ENCODE measurements at places on chromosomes 2 and 18. TPM values are rescaled to one million over a fixed set of nuclear protein-coding genes. Genes with fewer than 3 reads are reported as not detected.

DNA sequence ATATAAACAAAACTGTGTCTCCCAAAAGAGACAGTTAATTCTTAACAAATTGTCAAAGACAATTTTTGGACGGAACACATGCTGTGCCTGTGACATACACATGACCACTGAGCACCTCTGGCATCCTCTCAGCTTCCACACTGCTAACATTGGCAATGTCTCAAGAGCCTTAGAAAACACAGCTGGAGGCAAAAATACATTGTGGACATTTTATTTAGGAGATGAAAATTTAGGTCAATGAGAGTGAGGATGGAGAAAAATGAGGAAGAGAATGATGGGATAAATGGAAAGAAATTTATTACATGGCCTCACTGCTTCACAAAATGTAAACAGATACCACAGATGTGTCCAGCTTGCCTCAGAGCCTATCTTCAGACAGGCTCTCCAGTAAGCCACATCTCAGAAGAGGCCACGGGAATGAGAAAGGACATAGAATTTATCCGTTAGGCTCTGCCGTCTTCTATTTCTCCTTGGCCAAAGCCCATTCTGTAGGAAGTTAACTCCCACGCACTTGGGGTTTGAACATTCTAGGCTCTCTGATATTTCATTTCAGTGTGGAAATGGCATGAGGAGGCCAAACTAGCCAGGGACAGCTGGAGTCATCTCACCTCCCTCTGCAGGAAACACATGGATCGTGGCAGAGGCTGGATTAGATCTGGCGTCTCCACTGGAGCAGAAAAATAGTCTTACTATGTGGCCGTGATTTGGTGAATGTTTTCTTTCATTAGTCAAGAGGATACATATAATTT lies 519.4 kb upstream of the DSEL start:
- H3K4me1 ChIP-seq: no peaks in the 10 kb centered on the region
- no peaks in the 10 kb centered on the region for H3K36me3 ChIP-seq
- no peaks in the 10 kb centered on the region for H3K27me3 ChIP-seq
- DNase-seq: no peak
- no peak overlapping the region for H3K27ac ChIP-seq
- no peak overlapping the region for H3K4me3 ChIP-seq

DNA sequence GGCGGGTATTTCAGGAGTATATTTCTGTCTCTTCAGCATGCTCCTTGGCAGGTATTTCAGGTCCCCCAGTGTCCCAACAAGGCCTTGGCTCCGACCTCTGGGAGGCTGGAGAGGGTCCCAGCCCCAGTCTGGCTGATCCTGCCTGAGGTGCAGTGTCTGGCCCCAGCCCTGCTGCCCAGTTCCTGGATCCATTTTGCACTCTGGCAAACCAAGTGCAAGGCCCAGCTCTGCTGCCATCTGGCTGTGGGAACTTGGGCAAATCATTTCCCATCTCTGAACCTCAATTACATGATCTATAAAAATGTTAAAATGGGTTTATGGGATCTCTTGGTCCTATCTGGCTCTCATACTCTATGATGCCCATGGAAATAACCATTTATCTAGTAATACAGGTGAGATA lies 63.6 kb downstream of the ZBTB7C start:
- peaks cover 10% of the 10 kb centered on the region for H3K4me1 ChIP-seq
- no peak overlapping the region for H3K27ac ChIP-seq
- no peaks in the 10 kb centered on the region for H3K27me3 ChIP-seq
- no peak overlapping the region for H3K4me3 ChIP-seq
- H3K36me3 ChIP-seq: no peaks in the 10 kb centered on the region

DNA sequence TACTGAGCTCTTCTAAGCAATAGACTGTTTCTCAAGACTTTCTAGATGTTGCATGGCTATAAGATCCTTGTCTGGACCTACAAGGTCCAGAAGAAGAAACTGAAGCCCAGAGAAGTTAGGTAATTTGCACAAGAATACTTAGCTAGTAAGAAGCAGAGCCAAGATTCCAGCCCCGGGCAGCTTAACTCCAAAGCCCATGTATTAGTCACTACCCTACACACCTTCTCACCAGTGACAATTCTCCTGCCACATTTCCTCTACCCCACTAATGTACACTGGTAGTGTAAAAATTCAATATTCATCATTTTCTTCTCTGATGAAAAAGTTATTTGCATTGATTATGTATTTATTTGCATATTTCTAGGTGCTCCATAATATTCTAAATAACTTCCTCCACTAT lies 95.5 kb upstream of the CREB1 start:
- no peak for DNase-seq
- H3K4me3 ChIP-seq: no peak overlapping the region
- H3K4me1 ChIP-seq: peaks cover 6% of the 10 kb centered on the region
- no peak overlapping the region for H3K27ac ChIP-seq
- H3K27me3 ChIP-seq: no peaks in the 10 kb centered on the region

MOGAT1 gene
- total RNA-seq: not detected

- H3K27me3 ChIP-seq: no peaks in the 10 kb centered on the region
- H3K27ac ChIP-seq: peak overlapping the region; percentile 84
These were observed 64.2 kb downstream of the RBMS1 start for GRCh38 chr2:160429248-160430000.

DNA sequence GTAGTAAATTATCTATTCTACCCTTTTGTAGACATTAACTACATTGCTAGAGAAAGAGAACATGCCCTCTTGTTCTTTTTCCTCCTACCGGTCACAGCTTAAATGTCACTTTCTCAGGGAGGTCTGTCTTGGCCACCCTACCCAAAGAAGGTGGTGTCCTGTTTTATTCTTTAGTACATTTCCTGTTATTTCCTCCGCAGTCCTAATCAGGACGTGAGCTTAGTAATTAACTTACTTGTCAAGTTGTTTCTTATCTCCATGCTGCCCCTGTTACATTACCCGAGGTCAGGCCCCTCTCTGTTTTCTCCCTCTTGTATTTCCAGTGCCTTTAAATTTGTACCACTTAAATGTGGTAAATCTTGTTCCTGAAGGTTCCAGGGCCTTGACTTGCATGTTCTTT lies 73.7 kb upstream of the RMDN2 start:
- no peak overlapping the region for H3K4me3 ChIP-seq
- no peaks in the 10 kb centered on the region for H3K36me3 ChIP-seq
- no peaks in the 10 kb centered on the region for H3K27me3 ChIP-seq
- no peak overlapping the region for H3K27ac ChIP-seq
- peaks cover 34% of the 10 kb centered on the region for H3K4me1 ChIP-seq

DNA sequence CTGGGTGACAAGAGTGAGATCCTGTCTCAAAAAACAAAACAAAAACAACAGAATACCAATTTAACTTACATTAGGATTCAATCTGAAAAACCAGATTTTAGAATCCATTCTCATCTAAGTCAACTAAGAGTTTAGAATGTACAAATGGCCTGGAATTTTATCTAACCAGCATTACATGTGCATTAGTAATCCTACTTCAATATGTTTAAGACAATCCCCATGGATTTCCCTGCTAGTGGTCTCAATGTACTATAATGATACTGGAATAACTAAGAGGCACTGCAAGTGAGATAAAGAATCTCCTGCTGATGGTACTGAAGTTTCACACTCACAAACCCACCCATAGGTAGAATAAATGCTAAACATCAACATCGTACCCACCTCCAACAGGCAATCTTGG lies 53.9 kb upstream of the DNER start:
- DNase-seq: no peak
- peaks cover 49% of the 10 kb centered on the region for H3K36me3 ChIP-seq
- no peaks in the 10 kb centered on the region for H3K4me1 ChIP-seq
- H3K27me3 ChIP-seq: no peaks in the 10 kb centered on the region

CMPK2 gene
- total RNA-seq: 5.3 TPM

DNA sequence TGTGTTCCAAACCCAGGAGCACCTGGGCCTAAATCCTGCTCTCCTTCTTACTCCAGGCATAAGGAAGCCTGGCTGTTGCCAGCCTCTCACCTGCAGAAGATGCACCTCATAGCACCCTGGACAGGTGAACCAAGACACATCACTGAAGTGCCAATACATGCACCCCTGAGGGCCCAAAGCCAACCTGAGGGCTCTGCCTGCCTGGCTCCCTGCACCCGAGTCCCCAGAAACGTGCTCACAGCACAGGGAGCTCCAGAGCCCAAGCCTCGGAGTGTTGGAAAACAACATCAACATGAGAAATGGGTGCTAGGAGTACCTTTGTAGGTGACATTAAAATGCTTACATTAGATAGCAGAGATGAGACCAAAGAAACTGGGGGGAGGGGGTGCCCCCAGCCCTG lies 96.3 kb upstream of the RAB6C start:
- DNase-seq: no peak
- H3K27ac ChIP-seq: no peak overlapping the region
- no peaks in the 10 kb centered on the region for H3K27me3 ChIP-seq

- H3K4me1 ChIP-seq: no peaks in the 10 kb centered on the region
- no peaks in the 10 kb centered on the region for H3K36me3 ChIP-seq
- H3K4me3 ChIP-seq: no peak overlapping the region
- no peak overlapping the region for H3K27ac ChIP-seq
- no peak for DNase-seq
These were observed 30.3 kb upstream of the ZSWIM2 start for GRCh38 chr2:186879312-186879711.

- DNase-seq: no peak
- H3K36me3 ChIP-seq: no peaks in the 10 kb centered on the region
- peak overlapping the region; percentile 92 for H3K4me3 ChIP-seq
- no peaks in the 10 kb centered on the region for H3K27me3 ChIP-seq
These were observed 1.1 kb upstream of the EPC2 start for GRCh38 chr2:148643421-148643820.

GRCh38 chr2:43138441-43138840 lies 88.0 kb downstream of the ZFP36L2 start:
- no peak overlapping the region for H3K27ac ChIP-seq
- DNase-seq: no peak
- H3K36me3 ChIP-seq: no peaks in the 10 kb centered on the region
- H3K4me1 ChIP-seq: peaks cover 3% of the 10 kb centered on the region

DNA sequence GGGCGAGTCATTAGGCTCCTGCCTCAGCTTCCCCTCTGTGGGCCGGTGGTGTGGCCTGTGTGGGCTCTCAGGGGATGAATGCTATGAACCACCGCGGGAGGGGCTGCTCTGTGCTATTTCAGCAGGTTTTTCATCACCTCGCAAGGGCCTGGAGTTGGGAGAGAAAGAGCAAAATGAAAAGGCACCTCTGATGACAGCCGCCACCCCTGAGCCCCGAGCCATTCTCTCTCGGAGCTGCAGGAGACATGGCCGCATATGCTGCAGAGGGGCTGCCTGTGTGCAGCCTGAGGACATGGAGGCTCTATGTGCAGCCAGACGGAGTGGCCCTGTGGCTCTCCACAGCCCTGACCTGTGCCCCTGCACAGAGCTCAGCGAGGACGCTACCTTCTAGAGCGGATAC lies 96.2 kb upstream of the CTDP1 start:
- H3K27me3 ChIP-seq: no peaks in the 10 kb centered on the region
- no peak overlapping the region for H3K27ac ChIP-seq
- H3K36me3 ChIP-seq: no peaks in the 10 kb centered on the region
- H3K4me1 ChIP-seq: peaks cover 11% of the 10 kb centered on the region
- no peak for DNase-seq

DNA sequence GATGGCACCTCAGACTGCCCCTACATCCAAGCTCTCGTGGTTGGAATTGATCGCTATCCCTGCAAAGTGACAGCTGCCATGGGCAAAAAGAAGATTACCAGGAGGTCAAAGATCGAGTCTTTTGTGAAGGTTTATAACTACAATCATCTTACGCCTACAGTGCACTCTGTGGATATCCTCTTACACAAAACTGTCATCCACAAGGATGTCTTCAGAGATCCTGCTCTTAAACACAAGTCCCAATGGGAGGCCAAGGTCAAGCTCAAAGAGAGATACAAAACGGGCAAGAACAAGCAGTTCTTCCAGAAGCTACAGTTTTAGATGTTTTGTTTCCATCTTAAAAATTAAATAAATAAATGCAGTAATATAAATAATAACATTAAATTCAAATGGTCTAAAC lies 45.4 kb downstream of the INO80D start:
- no peaks in the 10 kb centered on the region for H3K36me3 ChIP-seq
- H3K4me3 ChIP-seq: no peak overlapping the region
- H3K4me1 ChIP-seq: peaks cover 11% of the 10 kb centered on the region
- no peak for DNase-seq
- no peak overlapping the region for H3K27ac ChIP-seq

INO80B gene
- 15.4 TPM for total RNA-seq

DNA sequence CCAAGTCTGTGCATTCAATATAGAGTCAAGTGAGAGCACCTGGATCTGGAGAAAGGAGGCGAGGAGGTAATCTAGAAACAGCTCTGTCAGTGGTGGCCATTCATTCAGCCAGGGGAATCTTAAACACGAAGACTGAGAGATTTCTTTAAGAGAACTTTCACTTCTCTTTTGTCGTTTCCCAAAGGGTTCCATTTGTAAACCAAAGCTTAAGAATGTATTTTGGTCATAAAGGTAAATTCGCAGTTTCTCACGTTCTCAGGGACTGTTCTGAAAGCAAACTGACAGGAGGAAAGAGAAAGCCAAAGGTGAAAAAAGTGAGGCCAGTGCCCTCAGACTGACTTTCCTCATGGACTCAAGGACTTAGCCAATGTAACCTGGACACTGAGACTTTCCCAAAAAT lies 513.5 kb downstream of the CMPK2 start:
- no peak for DNase-seq
- H3K36me3 ChIP-seq: no peaks in the 10 kb centered on the region
- no peaks in the 10 kb centered on the region for H3K4me1 ChIP-seq

KCNG2 gene
- 1.5 TPM for total RNA-seq

DNA sequence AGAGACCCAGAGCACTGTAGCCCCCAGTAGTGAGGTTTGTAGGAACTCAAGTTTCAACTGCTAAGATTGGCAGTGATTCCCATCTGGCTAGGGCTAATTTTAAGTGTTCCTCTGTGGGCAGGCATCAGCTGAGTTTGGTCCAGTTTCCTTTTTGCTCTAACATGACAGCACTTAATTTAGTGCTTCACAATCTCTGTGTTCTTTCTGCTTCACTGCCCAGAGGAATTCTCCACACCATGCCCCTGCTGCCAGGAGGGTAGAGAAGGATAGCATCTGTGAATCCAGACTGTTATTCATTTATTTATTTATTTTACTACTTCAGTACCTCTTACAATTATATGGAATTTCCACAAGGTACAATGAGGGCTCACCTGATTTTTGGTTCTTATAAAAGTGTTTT lies 549.9 kb upstream of the FSIP2 start:
- no peaks in the 10 kb centered on the region for H3K27me3 ChIP-seq
- no peak overlapping the region for H3K27ac ChIP-seq
- H3K4me1 ChIP-seq: no peaks in the 10 kb centered on the region

GRCh38 chr2:126994340-126994777 lies 95.7 kb downstream of the TEX51 start:
- no peak overlapping the region for H3K27ac ChIP-seq
- no peaks in the 10 kb centered on the region for H3K27me3 ChIP-seq
- no peaks in the 10 kb centered on the region for H3K4me1 ChIP-seq

GRCh38 chr18:10783941-10784340 lies 258.1 kb downstream of the NAPG start:
- no peak overlapping the region for H3K27ac ChIP-seq
- no peaks in the 10 kb centered on the region for H3K4me1 ChIP-seq
- H3K27me3 ChIP-seq: no peaks in the 10 kb centered on the region
- H3K4me3 ChIP-seq: no peak overlapping the region

RAD51AP2 gene
- total RNA-seq: not detected

Measured in thoracic aorta (tissue), 2 donors.